ENCODE measurements at places on chromosomes 4 and X.

- H3K4me3 ChIP-seq, result no peak overlapping the region
- DNase-seq, result no peak
- H3K36me3 ChIP-seq, result no peaks in the 10 kb centered on the region
- no peaks in the 10 kb centered on the region for H3K4me1 ChIP-seq
- no peaks in the 10 kb centered on the region for H3K27me3 ChIP-seq
- no peak overlapping the region for H3K27ac ChIP-seq
Measured at GRCh38 chr4:156377036-156377710, 423.5 kb upstream of the CTSO start.

DNA sequence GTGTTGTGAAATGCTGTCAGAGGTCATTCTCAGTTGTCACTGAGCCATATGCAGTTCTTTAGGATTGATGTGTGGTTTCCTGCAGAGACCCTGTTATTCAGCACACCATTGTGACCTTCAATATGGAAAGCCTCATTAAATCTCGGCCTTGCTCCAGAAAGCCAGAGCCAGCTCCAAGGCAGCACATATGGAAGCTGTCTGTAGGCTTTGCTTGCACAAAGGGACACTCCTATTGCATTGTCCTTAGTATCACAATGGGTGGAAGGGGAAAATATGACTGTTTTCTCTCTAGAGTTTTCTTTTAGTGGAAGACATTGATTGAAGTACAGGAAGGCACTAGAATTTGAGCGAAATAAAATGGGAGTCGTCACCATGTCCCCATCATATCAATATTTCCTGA, 179.0 kb downstream of the CEP135 start:
- no peak overlapping the region for H3K4me3 ChIP-seq
- DNase-seq, result no peak
- H3K27me3 ChIP-seq, result no peaks in the 10 kb centered on the region
- no peaks in the 10 kb centered on the region for H3K4me1 ChIP-seq
- no peak overlapping the region for H3K27ac ChIP-seq
- no peaks in the 10 kb centered on the region for H3K36me3 ChIP-seq

DNA sequence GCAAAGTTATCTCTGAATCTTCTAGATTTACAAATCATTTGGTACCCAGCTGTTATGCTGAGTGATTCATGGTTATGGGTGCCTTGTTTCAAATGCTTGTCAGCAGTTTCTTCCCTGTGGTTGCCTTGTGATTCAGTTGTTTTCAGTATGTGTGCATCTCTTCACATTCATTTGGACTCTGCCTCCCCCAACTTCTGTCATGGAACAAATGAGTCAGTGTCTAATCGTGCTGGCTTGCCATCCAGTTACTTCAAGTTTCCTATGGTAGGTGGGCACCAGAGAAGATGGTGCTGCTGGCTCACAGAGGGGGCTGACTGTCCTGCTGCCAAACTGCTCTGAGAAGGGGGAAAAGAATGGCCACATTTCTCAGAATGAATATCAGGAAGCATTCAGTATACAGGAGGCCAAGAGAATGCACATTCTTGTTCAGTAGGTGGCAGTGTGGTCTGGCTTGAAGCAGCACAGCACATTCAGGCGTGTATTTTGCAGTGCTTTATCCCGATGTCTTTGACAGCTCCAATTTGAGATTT, 260.9 kb downstream of the GLUD2 start:
- no peak for DNase-seq
- H3K4me1 ChIP-seq, result no peaks in the 10 kb centered on the region
- H3K36me3 ChIP-seq, result no peaks in the 10 kb centered on the region
- H3K4me3 ChIP-seq, result no peak overlapping the region
- no peak overlapping the region for H3K27ac ChIP-seq

GRCh38 chr4:100889401-100889800, 371.6 kb upstream of the EMCN start:
- no peaks in the 10 kb centered on the region for H3K4me1 ChIP-seq
- no peak overlapping the region for H3K4me3 ChIP-seq
- no peak overlapping the region for H3K27ac ChIP-seq
- no peaks in the 10 kb centered on the region for H3K36me3 ChIP-seq
- H3K27me3 ChIP-seq, result no peaks in the 10 kb centered on the region
- no peak for DNase-seq

GRCh38 chrX:38770152-38770551, 31.1 kb upstream of the MID1IP1 start:
- H3K27ac ChIP-seq, result no peak overlapping the region
- no peaks in the 10 kb centered on the region for H3K27me3 ChIP-seq
- no peaks in the 10 kb centered on the region for H3K36me3 ChIP-seq
- no peaks in the 10 kb centered on the region for H3K4me1 ChIP-seq

DNA sequence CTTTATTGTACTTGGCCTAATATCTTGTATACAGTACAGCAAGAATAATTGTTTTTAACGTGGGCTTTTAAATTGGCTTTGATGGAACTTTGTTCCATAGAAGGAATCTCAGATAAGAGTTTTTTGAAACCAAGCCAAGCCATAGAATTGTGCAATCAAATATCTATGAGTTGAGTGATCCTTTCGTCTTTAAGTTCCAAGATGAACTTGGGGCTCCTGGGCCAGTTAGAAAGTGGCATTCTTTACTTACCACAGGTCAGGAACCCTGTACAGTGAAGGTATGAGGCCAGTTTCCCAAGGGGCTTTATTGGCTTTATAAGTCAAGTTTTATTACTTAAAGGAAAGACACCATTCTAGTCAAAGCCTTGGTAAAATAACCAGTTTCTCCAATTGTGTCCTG, 2104.2 kb downstream of the PCDH7 start:
- H3K4me1 ChIP-seq, result no peaks in the 10 kb centered on the region
- no peak overlapping the region for H3K4me3 ChIP-seq
- no peak for DNase-seq
- no peak overlapping the region for H3K27ac ChIP-seq
- no peaks in the 10 kb centered on the region for H3K36me3 ChIP-seq

DNA sequence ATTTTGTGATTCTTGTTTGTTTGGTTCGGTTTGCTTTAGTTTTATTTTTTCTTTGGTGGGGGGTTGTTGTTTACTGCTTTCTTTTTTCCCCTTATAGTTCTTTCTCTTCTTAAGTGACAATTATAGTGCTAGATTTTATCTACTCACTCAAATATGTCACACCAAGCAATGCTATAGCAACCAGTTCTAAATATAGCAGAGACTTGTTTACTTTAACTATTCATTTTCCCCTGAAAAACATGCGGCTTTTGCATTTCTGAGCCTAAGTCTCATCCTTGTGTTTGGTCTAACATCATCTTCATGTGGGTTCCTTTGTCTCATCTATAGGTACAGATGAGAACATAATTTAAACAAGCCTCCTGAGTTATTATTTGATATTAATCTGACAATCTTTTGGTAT, 676.6 kb downstream of the FAT4 start:
- H3K4me3 ChIP-seq, result no peak overlapping the region
- H3K4me1 ChIP-seq, result no peaks in the 10 kb centered on the region
- no peak overlapping the region for H3K27ac ChIP-seq
- DNase-seq, result no peak
- no peaks in the 10 kb centered on the region for H3K27me3 ChIP-seq

DNA sequence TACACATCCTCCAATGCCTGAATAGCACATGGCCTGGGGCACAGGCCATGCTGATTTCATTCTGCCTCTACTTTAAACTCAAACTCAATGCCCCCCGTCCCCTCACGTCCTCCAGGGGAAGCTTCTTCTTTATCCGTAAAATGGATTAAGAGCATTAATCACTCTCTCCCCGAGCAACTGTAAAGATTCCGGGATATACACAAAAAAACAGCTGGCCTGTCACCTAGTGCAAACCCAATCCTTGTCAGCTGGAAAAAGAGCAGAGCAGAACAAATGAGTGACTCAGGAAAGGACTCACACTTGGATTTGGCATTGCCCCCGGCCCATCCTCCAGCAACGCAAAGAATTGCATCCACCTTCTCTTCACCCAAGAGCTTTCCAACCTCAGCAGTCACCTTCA, 7.8 kb downstream of the QDPR start:
- peaks cover 43% of the 10 kb centered on the region for H3K36me3 ChIP-seq
- H3K4me1 ChIP-seq, result no peaks in the 10 kb centered on the region
- H3K27ac ChIP-seq, result no peak overlapping the region
- DNase-seq, result no peak
